Left renal pelvis (tissue), 4 donors: ENCODE measurements at places on chromosomes 6 and 20.

GRCh38 chr6:81793821-81794475, 41.5 kb upstream of the TENT5A start:
- DNase-seq, result no peak

DNA sequence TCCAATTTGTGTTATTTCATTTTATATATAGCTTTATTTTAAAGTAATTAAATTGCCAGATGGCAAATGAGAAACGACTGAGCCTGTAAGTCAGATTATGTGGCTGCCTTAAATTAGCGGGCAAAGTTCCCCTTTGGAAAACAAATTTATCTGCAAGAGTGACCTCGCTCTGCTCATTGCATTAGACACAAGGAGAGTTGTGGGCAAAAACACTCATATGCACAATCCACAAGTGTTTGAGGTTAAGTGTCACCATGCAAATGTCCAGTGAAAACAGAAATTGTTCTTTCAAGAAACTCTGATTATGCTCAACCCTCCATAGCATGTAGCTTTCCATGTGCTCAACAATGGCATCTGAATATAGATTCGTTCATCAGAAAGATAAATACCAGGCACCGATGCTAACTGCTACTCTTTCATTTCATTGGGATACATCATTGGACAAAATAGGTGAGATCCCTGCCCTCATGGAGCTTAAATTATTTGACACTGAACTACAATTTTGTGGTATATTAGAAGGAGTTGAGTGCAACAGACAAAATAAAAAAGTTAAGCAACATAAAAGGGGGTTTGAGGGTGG, 1.7 kb upstream of the NHSL1 start:
- DNase-seq, result no peak

GRCh38 chr6:37882724-37883413, 63.3 kb downstream of the ZFAND3 start:
- DNase-seq, result no peak

DNA sequence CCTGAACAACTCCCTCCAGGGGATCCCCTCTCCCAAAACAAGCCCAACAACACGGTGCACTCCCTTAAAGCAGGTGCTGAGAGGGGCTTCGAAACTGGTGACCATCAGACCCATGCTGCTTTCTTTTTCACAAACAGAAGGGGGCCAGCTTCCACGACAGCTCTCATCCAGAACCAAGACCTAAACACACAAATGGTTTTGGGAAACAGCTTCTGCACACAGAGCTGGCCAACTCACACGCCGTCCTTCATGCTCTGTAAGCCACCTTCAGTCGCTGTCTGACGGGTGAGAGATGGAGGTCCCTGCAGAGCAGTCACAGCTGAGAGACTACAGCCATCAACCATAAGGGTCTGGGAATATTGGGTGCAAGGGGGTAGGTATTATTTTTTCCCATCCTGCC, 76.3 kb downstream of the ZMYND8 start:
- DNase-seq, result no peak

- no peak for DNase-seq
These were observed 32.0 kb downstream of the KIAA0319 start for GRCh38 chr6:24614043-24614420.

GRCh38 chr20:41138475-41139226, 1.3 kb downstream of the PLCG1 start:
- no peak for DNase-seq

- no peak for DNase-seq
These were observed 26.1 kb downstream of the RBCK1 start for GRCh38 chr20:434221-434620.

DNA sequence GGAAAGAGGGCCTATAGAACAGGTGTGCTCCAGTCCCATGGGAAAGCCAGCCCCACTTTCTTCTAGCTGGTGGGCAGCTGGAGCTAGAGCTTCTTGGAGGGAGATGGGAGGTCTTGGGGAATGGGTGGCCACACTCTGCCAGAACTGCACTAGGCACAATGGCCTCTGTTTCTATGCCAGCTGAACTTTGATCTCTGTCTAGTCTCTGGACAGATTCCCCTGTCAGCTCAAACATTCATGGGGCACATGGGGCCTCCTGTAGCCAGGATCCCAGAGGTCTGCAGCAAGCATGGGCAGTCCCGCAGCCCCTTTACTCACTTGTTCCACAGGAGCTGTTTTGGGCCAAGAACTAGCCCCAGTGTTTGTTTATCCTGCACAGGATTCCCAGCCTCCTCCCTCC, 591.3 kb upstream of the HS3ST5 start:
- DNase-seq, result no peak

DNA sequence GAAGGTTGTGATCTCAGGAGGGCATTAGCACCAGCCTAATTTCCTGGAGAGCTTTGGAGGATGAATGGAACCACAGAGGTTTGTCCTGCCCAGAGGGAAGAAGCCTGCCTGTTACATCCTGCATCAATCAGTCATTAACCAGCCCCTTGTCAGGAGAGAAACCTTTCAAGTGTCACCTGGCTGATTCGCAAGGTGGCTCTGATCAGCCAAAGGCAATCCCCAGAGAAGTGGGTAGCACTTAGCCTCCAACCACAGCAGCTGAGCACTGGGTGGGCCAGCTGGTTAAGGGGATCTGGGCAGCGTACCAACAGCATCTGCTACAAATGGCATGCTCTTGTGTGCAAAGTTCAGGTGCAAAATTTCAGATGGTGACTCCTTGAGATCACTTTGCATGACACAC, 26.9 kb downstream of the ANKEF1 start:
- DNase-seq, result no peak

- no peak for DNase-seq
These were observed 14.1 kb upstream of the HCK start for GRCh38 chr20:32037929-32038328.

GRCh38 chr6:111258615-111259088, 171.3 kb downstream of the SLC16A10 start:
- no peak for DNase-seq

DNA sequence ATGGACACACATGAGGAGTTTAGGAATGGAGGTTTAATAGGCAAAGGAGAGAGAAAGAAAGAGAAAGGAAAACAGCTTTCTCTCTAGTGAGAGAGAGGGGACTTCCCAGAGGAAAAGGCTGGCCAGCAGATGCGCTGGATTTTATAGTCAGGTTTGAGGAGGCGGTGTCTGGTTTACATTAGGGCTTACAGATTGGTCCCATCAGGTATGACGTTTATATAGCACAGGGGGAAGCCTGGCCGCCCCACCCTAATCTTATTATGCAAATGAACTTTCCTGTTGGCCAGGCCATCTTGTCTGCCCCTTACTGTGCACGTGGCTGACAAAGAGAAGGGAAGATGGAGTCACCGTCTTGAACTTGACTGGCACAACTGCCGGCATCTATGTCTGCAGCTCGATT, 86.6 kb upstream of the QKI start:
- DNase-seq, result no peak

- no peak for DNase-seq
These were observed 310.0 kb upstream of the PRND start for GRCh38 chr20:4411744-4412143.

- DNase-seq, result no peak
These were observed 491.4 kb upstream of the SOX4 start for GRCh38 chr6:21102201-21102600.

GRCh38 chr6:69719602-69720193, 77.1 kb downstream of the LMBRD1 start:
- no peak for DNase-seq
